Fibroblast of skin of left biceps (primary cell): ENCODE measurements at places on chromosomes 1 and 21.

- no peak for DNase-seq
Measured at GRCh38 chr1:200528858-200529606, 91.5 kb downstream of the KIF14 start.

DNA sequence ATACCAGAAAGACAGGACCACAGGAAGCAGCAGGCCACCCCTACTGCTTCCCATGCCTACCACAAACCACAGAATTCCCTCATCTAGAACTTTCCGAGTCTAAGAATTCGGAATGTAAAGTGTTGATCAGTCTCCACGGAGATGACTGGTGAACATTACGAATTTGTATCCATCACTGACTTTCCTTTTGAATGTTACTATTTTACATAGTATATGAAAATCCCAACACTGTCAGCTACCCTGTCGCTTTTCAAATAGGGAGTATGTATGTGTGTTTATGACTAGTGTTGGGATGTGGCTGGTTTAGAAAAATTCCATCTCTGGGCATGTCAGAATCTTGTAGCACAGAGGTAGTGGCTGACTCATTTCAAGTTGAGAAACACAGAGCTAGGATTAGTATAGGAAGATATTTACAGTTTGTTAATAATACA, 118.2 kb downstream of the COQ8A start:
- peak; percentile 17 for DNase-seq

GRCh38 chr1:246271516-246271915, 235.6 kb downstream of the SMYD3 start:
- DNase-seq: no peak

DNA sequence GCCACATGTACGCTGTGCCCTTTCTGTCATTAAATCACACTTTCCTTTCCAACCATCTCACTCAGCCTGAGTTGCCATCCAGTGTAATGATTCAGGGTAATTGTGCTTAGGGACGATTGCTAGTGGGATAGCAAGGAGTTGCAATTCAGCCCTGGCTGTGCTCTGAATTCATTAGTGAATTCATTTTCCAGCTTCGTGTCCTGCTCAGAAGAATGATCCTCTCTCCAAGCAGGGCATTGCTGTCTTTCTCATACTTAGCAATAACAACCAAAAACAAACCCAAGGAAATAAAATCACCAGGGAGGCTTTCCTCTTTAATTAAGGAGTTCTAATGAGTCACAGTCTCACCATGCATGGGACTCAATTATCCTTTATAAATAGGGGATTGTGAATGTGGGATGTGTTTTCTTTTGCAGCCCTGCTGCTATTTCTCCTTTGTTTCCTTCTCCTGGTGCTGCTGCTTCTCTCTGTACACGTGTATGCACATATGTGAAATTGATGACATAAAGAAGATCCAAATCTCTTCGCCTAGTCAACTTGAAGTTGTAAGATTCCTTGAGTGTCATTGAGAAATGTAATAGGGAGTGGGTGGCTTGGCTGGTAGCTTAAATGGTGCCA, 167.0 kb downstream of the TSEN15 start:
- DNase-seq: no peak

DNA sequence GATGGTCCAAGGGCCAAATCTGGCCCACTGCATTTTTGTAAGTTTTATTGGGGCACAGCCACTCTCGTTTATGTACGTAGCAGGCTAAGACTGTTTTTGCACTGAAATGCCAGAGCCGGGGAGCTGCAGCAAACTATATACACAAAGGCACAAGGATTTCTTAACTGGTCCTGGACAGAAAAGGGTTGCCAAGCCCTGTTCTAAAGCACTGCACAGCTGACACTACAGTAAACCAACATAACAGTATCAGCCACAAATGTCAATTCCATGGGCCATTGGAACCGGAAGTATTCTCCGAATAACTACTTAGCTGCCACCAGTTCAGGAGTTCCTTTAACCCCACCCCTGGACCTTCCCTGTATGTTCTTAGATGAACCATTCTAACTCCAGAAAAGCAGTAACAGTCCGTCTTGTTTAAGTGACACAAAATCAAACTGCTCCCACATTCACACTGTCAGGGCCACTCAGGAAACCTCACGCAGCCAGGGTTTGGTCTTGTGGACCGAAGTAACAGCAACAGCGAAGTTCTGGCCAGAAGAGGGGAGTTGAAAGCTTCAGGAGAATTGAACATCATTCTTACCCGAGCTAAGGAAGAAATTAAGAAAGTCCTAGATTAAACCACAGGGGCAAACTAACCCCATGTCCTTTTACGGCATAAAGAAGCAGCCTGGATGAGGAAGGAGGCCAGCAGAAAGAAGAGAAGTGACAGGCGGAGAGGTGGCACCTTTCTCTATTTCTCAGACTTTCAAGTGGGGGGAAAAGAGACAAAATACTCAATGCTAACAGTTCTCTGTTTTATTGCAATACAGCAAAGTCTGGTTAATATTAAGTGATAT, 49.2 kb downstream of the COQ8A start:
- DNase-seq: no peak

DNA sequence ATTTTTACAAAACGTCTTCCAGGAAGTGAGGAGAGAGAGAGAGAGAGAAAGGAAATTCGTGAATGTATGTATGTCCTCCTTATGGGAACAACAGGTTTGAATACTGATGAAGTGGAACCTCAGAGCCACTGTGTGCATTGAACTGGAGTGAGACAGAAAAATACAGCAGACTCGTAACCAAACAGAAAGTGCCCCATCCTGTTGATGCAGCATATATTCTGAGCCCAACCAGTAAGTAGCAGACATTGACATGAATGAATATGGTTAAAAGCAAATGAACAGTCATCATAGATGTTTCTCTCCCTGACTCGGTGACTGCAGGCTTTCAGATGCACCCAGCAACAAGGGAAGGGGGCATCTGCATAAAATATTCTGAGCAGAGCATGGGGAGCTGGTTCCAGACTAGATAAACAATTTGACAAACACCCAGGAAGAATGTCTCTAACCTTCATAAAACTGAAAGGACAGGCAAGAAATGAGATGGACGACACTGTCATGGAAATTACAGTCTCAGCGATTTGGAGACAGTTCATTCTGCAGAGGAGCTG, 471.0 kb upstream of the PBX1 start:
- DNase-seq: no peak

DNA sequence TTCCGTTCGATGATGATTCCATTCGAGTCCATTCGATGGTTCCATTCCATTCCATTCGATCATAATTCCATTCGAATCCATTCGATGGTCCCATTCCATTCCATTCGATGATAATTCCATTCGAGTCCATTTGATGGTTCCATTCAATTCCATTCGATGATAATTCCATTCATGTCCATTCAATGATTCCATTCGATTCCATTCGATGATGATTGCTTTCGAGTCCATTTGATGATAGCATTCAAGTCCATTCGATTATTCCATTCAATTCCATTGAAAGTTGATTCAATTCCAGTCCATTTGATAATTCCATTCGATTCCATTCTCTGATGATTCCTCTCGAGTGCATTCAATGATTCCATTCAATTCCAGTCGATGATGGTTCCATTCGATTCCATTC, 3895.3 kb downstream of the SRGAP2C start:
- no peak for DNase-seq

DNA sequence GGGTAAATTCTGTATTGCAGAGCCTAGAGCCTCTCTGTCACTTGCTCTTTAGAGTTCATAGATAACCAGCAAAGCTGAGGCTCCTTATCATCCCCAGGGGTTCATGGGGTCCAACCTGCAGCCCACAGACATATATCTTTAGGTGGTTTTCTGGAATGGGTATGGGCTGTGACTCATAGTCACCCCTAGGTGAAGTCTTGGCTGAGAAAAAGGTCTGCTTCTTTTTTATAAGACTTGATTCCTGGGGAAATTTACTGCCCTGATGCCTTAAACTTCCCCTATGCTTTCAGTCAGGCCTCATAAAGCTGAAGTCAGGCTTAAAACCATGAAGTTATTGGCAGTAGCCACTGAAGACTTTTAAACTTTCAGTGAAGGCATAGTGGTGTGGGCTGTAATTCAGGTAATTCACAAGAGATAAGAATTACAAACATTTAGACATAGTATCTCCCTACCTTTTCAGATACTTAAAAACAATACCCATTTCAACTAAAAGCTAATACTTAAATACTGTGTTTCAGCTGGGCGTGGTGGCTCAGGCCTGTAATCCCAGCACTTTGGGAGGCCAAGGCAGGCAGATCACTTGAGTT, 46.8 kb downstream of the MACO1 start:
- no peak for DNase-seq

- no peak for DNase-seq
Measured at GRCh38 chr21:23921670-23922418, 1685.4 kb downstream of the MRPL39 start.

DNA sequence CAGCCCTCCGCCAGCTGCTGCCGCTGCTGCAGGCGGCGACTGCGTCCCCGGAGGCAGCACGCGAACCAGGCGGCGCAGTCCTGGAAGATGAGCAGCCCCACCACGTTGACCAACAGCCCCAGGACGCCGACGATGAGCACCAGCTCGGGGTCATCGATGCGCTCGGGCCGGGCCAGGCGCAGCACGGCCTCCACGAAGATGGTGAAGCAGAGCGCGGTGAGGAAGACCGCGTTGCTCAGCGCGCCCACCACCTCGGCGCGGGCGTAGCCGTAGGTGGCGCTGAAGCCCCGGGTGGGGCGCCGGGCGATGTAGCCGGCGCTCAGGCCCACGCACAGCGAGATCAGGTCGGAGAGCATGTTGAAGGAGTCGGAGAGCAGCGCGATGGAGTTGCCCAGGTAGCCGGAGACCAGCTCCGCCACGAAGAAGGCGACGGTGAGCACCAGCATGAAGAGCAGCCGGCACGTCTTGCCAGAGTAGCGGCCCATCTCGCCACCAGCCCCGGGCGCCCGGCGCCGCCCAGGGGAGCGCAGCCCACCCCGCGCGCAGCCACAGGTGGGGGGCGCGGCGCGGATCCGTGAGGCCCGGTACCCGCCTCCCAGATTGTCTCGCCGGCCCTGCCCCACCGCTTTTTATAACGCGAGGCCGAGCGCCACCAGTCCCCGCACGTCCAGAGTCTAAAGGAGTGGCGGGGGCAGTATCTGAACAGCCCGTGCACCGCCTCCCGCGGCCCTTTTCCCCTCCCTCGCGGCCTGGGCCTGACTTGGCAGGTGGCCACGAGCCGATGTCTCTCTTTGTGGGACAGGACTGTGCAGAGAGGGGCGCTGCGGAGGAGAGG, at the start of gene SLC30A10:
TSS of gene SLC30A10 (minus strand) at position 602 of the 835 bp plus-strand sequence. CDS start at position 485, 117 bp downstream.
- no peak for DNase-seq

GRCh38 chr1:226738995-226739695, at the start of gene ITPKB:
Gene ITPKB, minus strand, starts transcription at chr1:226739282. Its CDS starts 1,824 bp downstream, at chr1:226737458.
- no peak for DNase-seq

- DNase-seq: peak; percentile 59
Measured at GRCh38 chr1:162023547-162024501, at the start of gene OLFML2B. Gene OLFML2B, minus strand, starts transcription at chr1:162023869. Its CDS starts 439 bp downstream, at chr1:162023430.

DNA sequence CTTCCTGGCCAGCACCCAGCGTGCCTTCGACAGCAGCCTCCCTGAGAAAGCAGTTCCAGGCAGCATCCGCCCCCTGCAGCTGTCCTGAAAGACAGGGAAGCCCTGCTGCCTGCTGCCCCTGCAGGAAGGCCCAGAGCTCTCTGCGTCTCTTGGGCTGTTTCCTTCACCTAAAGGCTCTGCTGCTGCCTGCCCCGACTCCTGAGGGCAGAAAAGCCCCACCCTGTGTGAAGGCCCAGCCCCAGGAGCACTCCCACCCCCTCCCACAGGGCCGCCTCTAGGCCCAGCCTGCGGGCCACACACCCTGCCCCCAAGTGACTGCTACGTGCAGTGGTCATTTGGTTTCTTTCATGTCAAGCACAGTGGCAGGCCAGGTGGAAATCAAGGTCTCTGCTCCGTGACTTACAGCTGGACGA, 12.4 kb downstream of the RIPK4 start:
- DNase-seq: no peak

DNA sequence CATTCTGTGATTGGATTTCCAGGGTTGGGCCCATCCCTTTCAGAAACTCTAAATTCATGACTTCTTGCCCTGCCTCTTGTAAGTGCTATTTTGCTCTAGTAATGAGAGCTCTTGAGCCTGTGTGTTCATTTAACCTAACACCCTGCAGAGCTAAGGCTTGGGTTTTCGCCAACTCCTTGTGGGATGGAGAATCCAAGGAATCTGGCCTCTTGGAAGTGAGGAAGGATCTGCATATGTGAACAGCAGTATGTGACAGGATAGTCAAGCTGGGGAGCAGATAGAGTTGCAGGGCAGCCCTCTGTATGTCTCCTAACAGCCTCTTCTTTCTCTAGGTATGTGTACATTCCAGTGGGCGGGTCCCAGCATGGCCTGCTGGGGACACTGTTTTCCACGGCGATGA, 258.9 kb downstream of the HHAT start:
- DNase-seq: peak; percentile 79

DNA sequence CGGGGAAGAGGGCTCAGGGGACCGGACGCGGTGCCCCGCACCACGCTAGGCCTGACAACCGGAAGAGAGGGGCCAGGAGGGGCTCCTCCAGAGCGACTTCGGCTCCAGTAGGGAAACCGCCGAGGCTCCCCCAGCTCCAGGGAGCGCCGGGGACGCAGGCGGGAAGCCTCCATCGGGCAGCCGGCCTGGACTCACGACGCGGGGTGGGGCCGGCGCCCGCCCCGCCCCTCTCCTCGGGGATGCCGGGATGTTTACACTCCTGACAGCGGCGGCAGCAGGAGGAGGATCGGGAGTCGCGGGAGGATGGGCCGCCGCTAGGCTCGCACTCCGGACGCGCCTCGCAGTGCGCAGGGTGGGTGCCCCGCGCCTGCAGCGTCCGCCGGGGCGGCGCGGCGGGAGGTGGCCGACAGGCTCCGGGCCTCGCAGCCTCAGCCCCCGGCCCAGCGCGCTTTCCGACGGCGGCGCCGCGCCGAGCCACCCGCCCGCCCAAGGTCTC, at the start of gene NEK7:
TSS of gene NEK7 (plus strand) at position 254 of the 496 bp plus-strand sequence. CDS start 75,583 bp downstream, outside the sequence.
- DNase-seq: peak; percentile 65

DNA sequence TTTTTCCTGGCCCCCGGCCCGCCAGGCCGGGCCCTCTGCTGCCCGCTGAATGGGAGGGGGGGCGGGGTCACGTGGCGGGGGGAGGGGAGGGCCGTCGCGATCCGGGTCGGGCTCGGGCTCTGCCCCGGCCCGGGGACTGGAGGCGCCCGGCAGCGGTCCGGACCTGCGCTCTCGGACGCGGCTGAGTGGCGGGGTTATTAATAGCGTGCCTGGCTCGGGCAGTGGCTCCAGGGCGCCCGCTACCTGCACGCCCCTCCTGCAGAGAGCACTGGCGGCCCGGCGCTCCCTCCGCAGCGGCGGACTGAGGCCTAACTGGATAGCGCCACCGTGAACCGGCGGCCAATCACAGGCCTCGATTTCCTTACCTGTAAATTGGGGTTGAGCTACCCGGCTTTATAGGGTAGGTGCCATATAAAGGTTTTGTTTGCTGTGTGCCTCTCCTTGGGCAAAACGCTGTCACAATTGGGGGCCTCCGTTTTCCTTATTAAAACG, 28.1 kb downstream of the AHDC1 start:
- no peak for DNase-seq

GRCh38 chr1:66137235-66137634, 344.5 kb downstream of the PDE4B start:
- no peak for DNase-seq

GRCh38 chr1:40421431-40422384, 28.6 kb upstream of the ZFP69B start:
- peak; percentile 5 for DNase-seq

- no peak for DNase-seq
Measured at GRCh38 chr1:2259668-2260402, 31.7 kb downstream of the SKI start.

- no peak for DNase-seq
Measured at GRCh38 chr1:74317663-74318062, 82.5 kb downstream of the TNNI3K start.
